Glutamatergic neuron (in vitro differentiated cells): ENCODE measurements at places on chromosomes 11 and 22.

GRCh38 chr11:36241497-36241896 lies 47.7 kb downstream of the COMMD9 start:
- H3K27me3 ChIP-seq: peaks cover 4% of the 10 kb centered on the region
- no peak overlapping the region for H3K4me3 ChIP-seq
- peaks cover 6% of the 10 kb centered on the region for H3K36me3 ChIP-seq
- no peak for DNase-seq

GRCh38 chr11:15585602-15586331 lies 471.0 kb downstream of the INSC start:
- no peak overlapping the region for H3K4me3 ChIP-seq
- DNase-seq: no peak
- no peak overlapping the region for H3K27ac ChIP-seq
- no peaks in the 10 kb centered on the region for H3K4me1 ChIP-seq
- H3K27me3 ChIP-seq: no peaks in the 10 kb centered on the region
- H3K36me3 ChIP-seq: no peaks in the 10 kb centered on the region

DNA sequence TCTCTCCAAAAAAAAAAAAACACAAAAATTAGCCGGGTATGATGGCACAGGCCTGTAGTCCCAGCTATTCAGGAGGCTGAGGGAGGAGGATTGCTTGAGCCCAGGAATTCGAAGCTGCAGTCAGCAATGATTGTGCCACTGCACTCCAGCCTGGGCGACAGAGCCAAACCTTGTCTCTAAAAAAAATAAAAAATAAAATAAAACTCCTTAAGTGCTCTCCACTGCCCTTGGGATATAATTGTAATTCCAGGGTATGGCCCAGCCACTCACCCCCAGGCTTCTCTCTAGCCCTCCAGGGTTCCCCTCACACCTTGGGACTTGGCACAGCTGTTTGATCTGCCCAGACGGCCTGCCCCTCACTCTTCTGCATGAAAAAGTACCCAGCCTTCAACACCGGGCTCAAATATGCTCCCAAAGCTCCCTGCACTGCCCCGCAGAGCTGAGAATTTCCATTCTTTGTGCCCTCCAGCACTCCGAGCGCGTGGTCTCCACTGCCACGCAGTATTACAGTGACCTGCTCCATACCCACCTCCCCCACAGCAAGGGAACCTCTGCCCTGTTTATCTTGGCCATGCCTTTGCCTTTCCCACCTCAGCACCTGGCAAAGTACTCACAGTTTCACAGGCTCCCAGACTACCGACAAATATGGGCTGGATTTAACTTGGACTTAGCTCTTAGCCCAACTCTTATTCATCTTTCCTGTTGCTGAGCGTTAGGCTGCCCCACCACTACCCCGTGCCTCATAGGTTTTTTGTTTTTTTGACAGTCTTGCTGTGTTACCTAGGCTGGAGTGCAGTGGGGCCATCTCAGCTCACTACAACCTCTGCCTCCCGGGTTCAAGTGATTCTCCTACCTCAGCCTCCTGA lies 7.6 kb upstream of the FTH1 start:
- peaks cover 17% of the 10 kb centered on the region for H3K4me1 ChIP-seq
- no peak overlapping the region for H3K4me3 ChIP-seq
- no peak overlapping the region for H3K27ac ChIP-seq
- H3K27me3 ChIP-seq: peaks cover 5% of the 10 kb centered on the region
- DNase-seq: no peak

GRCh38 chr11:69032833-69033232 lies 15.9 kb upstream of the TPCN2 start:
- no peak overlapping the region for H3K4me3 ChIP-seq
- peaks cover 6% of the 10 kb centered on the region for H3K4me1 ChIP-seq
- DNase-seq: no peak
- no peaks in the 10 kb centered on the region for H3K36me3 ChIP-seq

- no peaks in the 10 kb centered on the region for H3K36me3 ChIP-seq
- H3K27me3 ChIP-seq: peaks cover 11% of the 10 kb centered on the region
- no peak overlapping the region for H3K4me3 ChIP-seq
- no peak overlapping the region for H3K27ac ChIP-seq
Observed at GRCh38 chr11:63834535-63835157, 4.3 kb upstream of the MARK2 start.

GRCh38 chr11:125263268-125263790 lies 98.8 kb downstream of the PKNOX2 start:
- H3K4me1 ChIP-seq: peaks cover 28% of the 10 kb centered on the region
- no peaks in the 10 kb centered on the region for H3K36me3 ChIP-seq
- H3K4me3 ChIP-seq: peak overlapping the region; percentile 71
- peak; percentile 78 for DNase-seq

DNA sequence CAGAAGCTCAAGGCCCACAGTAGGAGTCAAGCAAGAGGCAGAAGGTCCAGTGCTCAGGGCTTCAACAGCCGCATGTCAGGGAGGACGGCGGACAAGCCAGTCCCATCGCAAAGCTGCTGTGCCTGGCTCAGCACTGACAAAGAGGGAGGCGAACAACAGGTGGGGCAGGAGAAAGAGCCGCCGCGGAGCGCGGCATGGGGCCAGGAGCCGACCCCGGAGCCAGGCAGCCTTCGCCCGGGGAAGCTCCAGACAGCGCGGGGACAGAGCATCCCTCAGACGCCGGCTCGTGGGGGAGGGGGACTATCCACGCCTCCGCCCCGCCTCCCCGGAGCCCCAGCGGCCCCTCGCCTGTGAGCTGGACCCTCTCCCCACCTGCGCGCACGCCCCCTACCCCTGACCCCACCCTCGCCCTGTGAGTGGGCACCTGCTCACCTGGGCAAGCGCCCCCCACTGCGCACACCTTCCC lies 369 bp downstream of the DHCR7 start:
- peak overlapping the region; percentile 60 for H3K27ac ChIP-seq
- H3K27me3 ChIP-seq: peaks cover 15% of the 10 kb centered on the region
- DNase-seq: peak; percentile 73

GRCh38 chr22:36687516-36687915 lies 16.0 kb downstream of the CACNG2 start:
- H3K27me3 ChIP-seq: peaks cover 6% of the 10 kb centered on the region
- no peak overlapping the region for H3K4me3 ChIP-seq
- DNase-seq: no peak
- H3K4me1 ChIP-seq: peaks cover 58% of the 10 kb centered on the region
- H3K36me3 ChIP-seq: peaks cover 6% of the 10 kb centered on the region
- H3K27ac ChIP-seq: no peak overlapping the region

GRCh38 chr22:16651217-16651616 lies 58.6 kb upstream of the CCT8L2 start:
- peaks cover 36% of the 10 kb centered on the region for H3K36me3 ChIP-seq
- H3K27ac ChIP-seq: no peak overlapping the region
- DNase-seq: no peak
- no peaks in the 10 kb centered on the region for H3K4me1 ChIP-seq
- no peaks in the 10 kb centered on the region for H3K27me3 ChIP-seq
- H3K4me3 ChIP-seq: no peak overlapping the region

DNA sequence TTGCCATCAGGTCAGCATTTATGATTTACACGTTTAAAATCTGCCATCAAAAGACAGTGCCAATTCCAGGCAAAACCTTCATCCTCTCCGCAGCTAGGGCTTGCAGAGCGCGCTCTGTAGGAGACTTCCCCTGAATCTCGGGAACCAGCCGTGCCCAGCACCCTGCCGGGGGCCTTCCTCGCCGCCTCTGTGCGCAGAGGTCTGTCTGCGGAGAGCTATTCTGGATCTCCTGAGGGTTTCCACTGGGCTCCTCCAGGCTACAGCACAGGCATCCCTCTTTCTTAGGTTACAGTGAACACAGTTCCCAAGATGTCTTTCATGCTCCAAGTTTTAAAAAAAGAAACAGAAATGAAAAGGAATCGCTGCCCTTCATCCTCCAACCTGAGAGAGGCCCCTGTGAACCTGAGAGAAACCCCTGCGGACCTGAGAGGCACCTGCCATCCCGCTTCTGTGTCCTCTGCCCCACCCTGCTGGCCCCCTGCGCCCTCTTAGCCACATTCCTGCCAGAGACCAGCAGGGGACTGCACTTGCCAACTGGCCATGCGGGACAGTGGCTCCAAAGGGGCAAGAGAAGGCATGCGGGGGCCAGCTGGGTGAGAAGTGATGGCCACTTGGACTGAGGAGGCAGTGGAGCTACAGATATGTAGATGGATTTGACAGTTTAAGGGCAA lies 16.1 kb downstream of the TP53AIP1 start:
- peaks cover 16% of the 10 kb centered on the region for H3K27me3 ChIP-seq
- no peak overlapping the region for H3K27ac ChIP-seq
- no peak overlapping the region for H3K4me3 ChIP-seq
- peaks cover 46% of the 10 kb centered on the region for H3K4me1 ChIP-seq
- DNase-seq: no peak
